ENCODE measurements at places on chromosomes 11 and 22. TPM values are rescaled to one million over a fixed set of nuclear protein-coding genes. Genes with fewer than 3 reads are reported as not detected.

DNA sequence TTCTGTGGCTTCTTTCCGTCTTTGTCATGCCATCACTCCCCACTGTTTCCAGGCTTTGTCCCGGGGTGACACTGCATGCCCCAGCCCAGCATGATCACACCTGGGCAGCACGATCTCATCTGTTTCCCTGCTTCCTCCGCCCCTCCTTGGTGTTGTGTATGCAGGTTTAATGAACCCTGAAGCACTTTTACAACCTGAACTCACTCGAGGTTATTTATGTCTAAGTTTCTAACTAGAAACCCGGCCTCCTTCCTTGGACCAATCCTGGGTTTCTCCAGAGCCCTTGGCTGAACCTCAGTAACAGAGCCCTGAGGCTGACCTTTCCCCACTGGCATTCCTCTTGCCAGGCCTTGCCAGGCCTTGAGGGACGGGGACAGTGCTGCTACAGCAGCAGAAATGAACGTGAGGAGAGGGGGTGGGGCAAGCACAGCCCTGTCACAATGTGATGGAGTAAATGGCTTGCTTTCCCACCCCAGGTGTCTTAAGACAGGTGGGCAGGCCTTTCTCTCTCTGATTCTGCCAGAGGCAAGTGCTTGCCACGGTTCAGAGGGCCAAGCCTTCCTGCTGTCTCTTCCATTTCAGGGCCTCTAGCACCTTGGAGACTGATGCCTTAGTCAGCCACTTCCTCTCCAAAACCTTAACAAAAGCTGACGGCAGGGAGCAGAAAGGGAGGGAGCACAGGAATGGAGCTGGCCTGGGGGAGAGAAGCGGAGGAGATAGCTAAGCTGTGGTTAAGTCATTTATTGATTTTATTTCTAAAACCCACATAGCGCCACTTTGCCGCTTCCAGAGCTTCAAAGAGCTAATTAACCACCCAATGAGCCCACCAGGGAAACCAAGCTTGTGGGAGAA lies 3.1 kb upstream of the PYGM start:
- DNase-seq, result no peak

DNA sequence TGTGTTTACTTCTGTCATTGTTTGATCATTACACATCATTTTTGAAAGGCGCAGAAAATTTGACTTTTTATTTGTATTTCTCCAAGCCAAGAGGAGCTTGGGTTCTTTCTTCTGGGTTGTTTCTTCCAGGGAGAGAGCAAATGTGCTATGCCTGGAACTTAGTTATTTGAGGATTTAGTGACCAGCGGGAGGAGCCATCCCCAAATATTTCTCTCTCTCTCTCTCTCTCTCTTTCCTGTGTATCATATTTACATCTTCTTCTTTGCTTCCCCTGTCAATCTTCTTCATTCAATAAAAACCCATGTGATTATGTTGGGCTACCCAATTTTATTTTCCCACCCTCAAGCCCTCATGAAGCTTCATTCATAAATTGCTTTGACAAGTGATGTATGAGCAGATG lies 534.5 kb downstream of the LRRC4C start:
- no peak for DNase-seq

DNA sequence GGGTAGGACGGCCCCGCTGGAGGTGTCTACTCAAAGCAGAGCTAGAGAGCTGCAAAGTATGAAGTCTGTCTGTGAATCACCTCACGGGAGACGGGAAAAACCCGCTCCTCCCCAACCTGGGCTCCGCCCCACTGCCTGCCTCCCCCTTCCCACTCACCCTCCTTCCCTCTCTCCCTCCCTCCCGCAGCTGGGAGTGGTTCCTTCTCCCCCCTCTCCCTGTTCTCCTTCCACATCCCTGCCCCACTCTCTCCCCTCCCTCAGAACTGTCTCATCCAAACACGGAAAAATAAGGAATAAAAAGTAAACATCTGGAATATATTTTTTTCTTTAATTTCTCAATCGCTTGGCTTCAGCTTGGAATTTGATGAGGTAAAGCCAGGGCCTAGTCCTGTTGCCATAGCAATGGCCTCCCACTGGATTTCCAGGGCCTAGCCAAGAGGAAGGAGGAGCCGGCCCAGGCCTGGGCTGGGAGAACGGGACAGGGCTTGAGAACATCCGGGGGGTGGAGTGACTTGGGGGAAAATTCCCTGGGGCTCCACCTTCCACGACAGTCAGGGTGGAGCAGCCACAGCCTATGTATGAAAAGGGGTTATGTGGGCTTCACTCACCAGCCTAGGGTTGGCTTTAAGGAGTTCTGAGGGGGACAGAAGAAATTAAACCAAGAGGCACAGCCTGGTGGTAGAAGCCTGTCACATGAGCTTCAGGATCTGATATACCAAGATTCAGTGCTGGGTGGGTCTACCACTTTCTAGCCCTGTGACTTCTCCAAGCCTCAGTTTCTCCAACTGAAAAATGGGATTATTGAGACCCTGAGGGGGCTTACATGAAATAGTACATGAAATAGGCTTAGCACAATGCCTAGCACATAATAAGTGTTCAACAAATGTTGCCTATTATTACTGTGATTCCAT lies 2.2 kb downstream of the TNKS1BP1 start:
- no peak for DNase-seq

LRRC55 gene
- polyA plus RNA-seq, result 5.6 TPM

ADM2 gene
- 4.2 TPM for polyA plus RNA-seq
